CD4-positive, alpha-beta T cell treated with Interleukin-17A for 4 hours (primary cell): ENCODE measurements at places on chromosomes 1 and 21.

GRCh38 chr1:27628712-27629111 is 6.3 kb downstream of the FGR start:
- no peak for DNase-seq

DNA sequence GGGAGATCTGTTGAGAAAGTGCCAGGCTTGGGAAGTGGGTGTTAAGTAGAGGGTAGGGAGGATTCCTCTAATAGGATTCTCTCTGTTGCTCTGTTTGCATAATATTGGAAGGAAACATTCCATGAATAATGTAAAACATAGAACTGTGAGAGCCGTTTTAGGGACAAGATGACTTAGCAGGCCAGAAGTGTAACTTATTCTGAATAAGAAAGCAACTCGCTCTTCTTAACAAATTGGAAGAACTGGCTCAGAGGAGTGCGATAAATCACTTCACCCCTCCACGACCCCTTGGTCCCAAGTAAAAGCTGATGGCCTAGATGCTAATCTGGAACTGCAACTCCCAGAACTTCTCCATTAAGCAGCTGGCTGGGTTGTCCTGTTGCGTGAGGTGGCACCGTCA is 19.1 kb downstream of the SIM2 start:
- DNase-seq: no peak

DNA sequence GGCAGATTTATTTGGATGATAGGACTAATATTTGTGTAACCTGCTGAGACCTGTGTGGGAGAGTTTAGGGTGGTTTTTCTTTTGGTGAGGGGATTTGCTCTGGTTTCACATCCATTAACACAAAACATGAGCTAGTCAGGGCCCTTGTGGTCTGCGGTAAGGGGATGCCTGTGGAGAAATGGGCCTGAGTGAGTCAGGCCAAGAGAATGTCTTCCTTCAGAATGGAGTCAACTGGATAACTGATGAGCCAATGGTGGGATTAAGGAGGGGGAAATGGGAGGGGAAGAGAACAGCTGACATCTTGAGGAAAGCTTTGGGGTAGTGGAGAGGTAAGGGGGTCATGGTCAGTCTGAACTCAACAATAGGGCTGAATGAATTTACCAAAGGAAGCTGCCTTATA is 13.9 kb downstream of the WNT2B start:
- no peak for DNase-seq

DNA sequence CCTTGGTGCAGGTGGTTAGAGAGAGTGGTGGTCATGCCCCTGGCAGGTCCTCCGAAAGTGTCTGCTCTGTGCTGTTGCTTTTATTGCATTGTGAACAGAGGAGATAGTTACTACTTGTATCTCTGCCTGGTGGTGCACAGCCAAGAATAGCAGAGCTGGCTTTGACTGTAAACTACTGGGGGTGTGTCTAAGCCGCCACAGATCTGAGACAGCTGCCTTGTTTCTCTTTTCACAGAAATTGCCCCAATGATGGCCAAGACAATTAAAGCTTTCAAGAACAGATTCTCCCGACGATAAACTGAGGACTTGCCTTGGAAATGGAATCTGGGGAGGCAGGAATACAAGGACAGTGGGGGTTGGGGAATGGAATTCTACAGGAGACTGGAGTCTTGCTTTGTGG is 16.0 kb downstream of the ELOA start:
- DNase-seq: no peak

GRCh38 chr1:55823541-55824250 is 608.5 kb upstream of the USP24 start:
- no peak for DNase-seq

- DNase-seq: no peak
Observed at GRCh38 chr1:213687832-213688231, 299.9 kb upstream of the PROX1 start.

GRCh38 chr1:29532285-29532684 is 296.0 kb downstream of the PTPRU start:
- DNase-seq: no peak

GRCh38 chr1:23597635-23598388 is 38.5 kb upstream of the ID3 start:
- no peak for DNase-seq
